Fibroblast of pulmonary artery (primary cell): ENCODE measurements at places on chromosomes 12 and 14.

- peak; percentile 79 for DNase-seq
These were observed 8.5 kb upstream of the AMIGO2 start for GRCh38 chr12:47088021-47088944.

DNA sequence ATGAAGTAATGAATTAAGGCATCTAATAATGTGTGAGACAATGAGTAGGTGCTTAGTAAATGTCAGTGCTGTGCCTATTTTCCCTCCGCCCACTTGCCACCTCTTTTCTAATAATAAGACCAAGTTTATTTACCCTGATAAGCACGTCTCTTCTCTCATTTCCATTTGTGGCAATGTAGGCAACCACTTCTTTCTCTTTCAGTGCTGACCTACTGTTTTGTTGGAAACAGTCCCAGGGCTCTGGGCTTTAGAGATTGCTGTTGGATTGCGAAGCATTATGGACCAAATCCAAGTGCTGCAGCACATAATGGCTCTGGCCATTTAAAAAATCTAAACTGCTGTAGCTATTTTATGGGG lies 141.3 kb upstream of the PLEKHG7 start:
- DNase-seq = peak; percentile 92

DNA sequence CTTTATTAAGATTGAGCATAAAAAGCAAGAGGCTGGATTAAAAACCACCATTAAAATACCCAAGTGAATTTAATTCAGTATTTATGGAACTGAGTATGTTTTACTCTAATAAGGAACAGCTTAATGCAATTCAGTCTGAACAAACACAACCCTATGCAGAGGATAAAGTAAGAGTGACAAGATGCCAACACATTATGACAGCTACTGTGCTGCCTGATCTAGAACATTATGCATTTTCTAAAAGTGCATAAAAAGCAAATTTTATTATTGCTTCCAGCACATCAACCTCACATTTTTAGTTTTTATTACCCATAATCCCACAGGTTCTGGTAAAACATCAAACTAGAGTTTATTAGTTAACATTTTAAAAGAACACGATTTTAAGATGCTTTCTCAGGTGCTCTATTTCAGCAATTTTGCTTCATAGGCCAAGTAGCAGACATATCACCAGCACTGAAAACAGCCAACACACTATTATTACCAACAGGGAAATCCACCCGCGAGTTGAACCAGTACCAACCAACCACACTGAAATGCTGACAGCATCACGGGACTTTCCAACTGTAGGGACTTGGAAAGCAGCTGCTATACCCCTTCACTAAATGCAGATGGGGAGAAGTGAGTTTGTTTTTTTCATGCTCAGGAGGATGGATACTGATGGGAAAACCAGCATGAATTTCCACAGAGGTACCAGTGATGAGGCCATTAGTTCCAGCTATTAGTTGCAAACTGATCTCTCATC lies 372.1 kb downstream of the KCNH5 start:
- DNase-seq = no peak

- DNase-seq = no peak
These were observed 72.4 kb downstream of the FLRT2 start for GRCh38 chr14:85602345-85602744.

- DNase-seq = no peak
These were observed 169.3 kb upstream of the PRICKLE1 start for GRCh38 chr12:42758806-42759205.

DNA sequence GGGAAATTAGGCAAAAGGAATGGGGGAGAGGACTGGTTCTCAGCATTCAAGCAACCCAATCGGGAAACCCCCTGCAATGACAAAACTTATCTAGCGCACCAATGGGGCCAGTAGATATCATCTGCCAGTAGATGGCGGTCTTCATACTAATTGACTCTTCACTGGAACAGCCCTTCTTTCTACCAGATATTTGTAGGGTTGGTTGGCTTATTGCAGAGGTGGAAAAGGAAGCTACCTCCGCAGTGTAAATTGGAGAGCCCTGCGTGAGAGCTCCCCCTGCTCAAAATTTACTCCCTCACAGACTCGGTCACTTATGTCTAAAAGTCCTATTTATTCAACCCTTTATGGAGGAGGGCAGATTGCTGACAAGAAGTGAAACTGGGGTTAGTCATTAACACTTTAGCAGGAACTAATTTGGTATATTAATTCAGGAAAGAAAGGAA lies 166.1 kb upstream of the CCND2 start:
- DNase-seq = peak; percentile 64
